Activated CD8-positive, alpha-beta memory T cell treated with anti-CD3 and anti-CD28 coated beads, Interleukin-2, amount 10 ng/mL, durations not matched to agents 7 days and 5 days (primary cell): ENCODE measurements at places on chromosomes 3 and 15.

DNA sequence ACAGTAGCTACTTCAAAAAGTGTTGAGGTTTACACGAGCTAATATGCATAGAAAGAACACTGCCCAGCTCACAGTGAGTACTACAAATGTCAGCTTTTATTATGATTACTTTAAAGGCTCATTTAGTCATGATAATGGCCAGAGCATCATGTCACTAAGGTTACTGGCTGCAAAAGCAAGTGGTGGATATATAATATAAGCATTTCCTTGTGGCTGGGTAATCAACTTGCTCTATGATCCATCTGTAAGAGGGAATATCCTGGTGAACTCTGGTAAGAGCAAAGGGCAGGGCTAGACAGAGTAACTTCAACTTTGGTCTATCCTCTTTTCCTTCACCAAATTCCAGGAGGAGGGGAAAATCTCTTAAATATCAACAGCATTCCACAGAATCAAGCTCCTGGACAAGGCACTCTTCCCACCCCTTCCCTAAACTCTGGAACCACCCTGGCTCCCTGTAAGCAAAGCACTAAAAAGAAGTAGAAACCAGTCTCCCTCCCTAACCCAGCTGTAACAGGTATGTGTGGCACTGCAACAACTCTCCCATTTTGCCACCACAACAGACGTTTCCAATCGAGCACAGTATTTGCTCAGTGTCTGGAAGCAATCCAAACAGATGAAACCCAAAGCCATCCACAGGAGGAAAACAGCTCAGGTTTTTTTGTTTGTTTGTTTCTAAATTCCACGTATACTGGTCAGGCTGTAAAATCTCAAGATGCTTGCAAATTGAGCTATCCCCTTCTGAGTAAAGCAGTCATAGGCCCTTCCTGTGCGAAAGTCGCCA, 13.4 kb downstream of the B4GALT4 start:
- no peak for DNase-seq

GRCh38 chr3:70003119-70003518, 3.6 kb downstream of the SAMMSON start:
- no peak for DNase-seq

GRCh38 chr15:38308797-38309196, 56.2 kb downstream of the SPRED1 start:
- DNase-seq: peak; percentile 45

GRCh38 chr3:48656841-48657281, 5.8 kb downstream of the CELSR3 start:
- DNase-seq: peak; percentile 76
